ENCODE measurements at places on chromosomes 1 and 21.

DNA sequence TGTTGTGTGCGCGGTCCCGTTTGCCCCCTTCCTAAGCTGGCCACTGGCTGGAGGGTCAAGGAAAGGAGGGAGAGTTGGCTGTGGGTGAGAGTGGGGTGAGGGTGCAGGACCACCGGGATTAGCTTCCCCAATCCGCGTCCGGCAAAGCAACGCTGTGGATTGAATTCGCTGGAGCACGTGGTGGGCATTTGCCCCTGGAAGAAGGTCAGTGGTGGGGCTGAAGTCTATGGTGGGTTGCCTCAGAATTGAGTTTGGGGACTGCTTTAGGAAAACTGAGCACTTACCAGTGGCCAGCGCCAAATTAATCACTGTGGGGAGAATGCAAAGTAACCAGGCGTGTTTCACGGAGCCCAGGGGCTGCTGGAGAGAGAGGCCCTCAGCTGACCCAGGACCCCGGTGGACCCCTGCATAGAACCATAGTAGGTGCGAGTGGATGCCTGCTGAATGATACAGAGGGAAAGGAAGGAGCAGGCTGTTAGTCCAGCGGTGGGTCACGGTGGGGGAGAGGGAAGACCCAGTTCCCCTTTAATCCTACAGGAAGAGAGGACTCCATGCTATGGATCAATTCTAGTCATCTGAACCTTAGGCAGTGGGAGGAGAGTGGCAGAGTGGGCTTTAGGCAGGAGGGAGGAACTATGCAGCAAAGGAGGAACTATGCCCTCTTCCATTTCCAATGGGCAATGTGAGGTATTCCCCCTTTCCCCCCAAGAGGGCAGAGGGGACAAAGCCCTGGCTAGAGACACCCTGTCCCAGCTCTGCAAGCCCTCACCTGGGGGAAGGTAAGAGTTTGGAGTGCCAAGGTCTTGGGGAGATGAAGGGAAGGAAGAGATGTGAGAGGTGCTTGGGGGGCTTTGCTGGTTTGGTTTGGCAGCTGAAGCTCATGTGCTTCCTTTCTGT, 1.2 kb downstream of the TNFRSF8 start:
- peak; percentile 15 for DNase-seq

- DNase-seq, result no peak
These were observed 28.2 kb upstream of the PPP1R15B start for GRCh38 chr1:204439621-204440375.

- DNase-seq, result peak; percentile 32
These were observed 27.2 kb upstream of the DMRTB1 start for GRCh38 chr1:53431805-53432565.

GRCh38 chr1:78254517-78254916, 208.8 kb downstream of the GIPC2 start:
- DNase-seq, result no peak

GRCh38 chr1:98344731-98345130, 316.8 kb upstream of the SNX7 start:
- DNase-seq, result no peak

DNA sequence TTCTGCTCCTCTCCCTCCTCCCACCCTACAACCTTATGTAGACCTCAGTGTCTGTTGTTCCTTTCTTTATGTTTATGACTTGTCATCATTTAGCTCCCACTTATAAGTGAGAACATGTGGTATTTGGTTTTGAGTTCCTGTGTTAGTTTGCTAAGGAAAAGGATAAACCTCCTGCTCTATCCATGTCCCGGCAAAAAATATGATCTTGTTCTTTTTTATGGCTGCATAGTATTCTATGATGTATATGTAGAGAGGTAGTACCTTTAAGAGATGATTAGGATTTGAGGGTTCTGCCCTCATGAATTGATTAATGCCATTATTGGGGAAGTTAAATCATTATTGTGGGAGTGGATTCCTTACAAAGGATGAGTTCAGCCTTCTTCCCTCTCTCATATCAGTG, 41.8 kb downstream of the LRIF1 start:
- no peak for DNase-seq

DNA sequence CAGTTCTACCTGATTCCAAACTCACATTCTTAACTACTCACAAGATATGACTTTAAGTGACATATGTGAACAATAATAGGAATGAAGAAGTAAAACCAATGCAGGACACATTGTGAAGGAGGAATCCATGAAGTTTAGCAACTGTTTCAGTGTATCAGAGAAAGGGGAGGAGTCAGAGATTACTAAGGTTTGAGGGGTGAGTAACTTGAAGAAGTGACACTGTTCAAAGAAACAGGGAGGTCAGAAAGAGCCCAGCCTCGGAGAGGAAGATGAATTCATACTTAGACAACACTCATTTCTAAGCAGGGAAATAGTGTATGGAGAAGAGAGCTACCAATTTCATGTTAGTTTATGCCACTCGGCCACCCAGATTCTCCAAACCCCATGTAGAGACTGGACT, 28.2 kb upstream of the RPF1 start:
- peak; percentile 65 for DNase-seq

DNA sequence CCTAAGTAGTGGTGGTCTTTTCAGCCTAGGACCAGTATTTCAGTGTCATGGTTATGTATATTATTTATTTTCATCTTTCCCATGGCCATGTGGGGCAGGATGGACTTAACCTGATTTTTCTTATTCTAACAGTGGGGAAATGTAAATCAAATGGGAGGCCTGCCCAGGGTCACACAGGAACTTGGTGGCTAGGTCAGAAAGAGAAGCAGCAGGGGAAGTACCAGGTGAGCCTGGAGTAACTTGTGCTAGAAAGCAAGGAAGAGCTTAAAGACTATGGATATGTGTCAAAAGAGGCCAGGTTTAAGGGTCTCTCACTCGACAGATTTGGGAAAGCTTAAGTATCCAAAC, 936 bp downstream of the ZFP69B start:
- DNase-seq, result no peak

DNA sequence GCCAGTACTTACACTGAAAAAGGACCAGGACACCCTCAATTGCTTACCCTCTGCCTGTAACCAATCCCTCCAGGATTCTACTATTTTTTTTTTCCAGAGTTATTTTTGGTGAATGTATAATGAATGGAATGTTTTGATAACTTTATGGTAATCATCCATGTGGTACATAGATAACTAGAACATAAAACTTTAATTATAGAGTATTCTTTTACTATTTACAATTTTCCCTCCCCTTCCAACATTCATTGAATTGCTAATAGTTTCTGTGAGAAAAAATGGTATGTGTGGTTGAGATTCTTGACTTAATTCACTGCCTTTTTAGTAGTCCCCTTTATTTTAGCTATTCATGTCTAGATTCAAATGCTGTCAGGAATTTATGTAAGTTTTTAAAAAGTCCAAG, 164.6 kb downstream of the CYYR1 start:
- DNase-seq, result no peak

GRCh38 chr1:204623894-204624361, 61.6 kb downstream of the LRRN2 start:
- no peak for DNase-seq

DNA sequence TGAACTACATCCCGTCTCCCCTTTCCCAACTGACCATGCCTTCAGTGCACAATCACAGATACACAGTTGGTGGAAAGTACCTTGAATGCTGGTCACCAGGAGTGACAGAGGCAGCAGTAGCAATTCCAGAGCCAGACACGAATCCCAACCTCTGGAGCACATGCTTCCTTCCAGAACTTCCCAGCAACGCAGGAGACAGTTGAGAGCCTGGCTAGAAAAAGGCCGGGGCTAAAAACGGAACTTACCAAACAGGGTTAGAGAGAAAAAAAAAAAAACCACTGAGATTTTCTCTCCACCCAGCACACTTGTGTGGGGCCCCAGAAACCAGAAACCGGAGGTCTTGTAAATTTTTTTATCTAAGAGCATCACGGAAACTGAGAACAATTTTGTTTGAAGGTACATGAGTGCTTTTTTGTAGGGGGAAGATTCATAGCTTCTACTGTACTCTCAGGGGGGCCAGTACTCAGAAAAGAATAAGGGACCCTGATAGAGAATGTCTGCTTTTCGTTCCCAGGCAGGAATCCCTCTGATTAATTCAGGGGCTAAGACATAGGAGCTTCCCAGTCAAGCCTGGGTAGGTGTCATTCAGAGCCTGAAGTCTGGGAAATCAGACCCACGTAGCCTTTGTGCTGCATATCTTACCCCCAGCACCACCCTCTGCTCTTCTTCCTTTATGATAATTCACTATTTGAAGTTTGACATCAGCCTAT, at the start of gene CD48:
Gene CD48, minus strand, starts transcription at position 221 of the 710 bp plus-strand sequence. Its CDS starts 59 bp downstream, at position 162.
- DNase-seq, result peak; percentile 61

DNA sequence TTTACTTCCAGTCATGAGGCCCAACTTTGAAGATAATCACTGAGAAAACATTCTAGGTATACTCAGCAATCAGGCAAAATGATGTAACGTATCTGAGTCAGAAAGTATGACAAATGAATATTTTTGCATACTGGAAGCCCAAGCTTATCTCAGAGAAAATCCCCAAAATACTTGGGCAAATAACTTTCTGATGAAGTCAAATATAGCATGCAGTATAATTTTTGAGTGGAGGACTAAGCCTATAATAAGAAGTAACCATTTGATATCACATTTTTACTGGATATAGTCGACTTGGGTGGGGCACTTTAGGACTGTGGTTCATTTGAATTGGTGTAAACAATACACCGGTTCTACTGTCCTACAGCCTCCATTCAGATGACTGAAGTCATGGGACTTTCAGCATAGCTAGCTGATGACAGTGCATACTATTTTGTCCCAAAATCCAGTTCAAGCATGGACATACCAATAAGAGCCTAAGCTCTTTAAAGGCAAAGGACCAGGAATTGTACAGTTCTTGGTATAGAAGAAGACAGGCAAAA, 2.3 kb upstream of the GADD45A start:
- peak; percentile 9 for DNase-seq

DNA sequence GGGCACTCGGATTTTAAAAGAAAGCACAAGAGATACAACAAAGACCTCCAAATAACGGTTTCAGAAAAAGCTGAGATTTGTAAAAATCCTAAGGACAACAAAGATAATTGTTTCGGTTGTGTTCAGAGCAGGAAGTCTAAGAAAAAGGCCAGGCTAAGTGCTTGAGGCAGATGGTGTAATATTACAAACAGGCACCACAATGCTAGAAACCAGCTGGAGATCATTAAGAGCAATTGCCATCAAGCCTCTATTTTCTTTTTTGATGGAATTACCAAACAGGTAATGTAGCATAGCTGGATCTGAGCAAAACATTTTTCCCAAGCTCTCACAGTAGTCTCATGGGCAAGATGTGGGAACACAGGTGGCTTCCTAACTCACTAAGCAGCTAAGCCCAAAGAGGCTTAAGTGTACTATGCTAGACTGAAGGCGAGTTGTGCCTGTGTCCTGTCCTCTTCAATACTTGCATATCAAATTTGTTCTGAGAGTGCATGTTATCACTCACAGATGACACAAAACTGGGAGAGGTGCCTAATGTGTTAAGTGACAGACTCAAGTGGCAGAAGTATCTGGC, 161.6 kb downstream of the GLUL start:
- DNase-seq, result no peak

- DNase-seq, result peak; percentile 62
These were observed 14.3 kb upstream of the LSM10 start for GRCh38 chr1:36411674-36412648.

GRCh38 chr1:146036965-146037646, 15.6 kb upstream of the HJV start:
- peak; percentile 94 for DNase-seq

DNA sequence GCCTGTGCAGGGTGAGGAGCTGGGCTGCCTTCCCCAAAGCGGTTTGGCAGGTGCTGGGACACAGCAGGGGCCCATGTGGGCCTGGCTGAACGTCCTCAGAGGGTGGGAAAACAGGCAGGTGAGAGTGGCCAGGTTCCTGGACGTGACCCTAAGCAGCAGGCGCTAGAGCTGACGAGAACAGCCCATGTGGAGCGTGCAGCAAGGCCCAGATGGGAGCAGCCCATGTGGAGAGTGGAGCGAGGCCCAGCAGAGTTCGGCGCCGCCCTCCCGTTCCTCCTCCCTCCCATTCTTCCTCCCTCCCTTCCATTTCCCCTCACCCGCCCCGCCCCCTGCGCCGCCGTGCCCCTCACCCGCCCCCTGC, 314.4 kb upstream of the VAMP3 start:
- DNase-seq, result no peak

- DNase-seq, result no peak
These were observed 558 bp upstream of the PGD start for GRCh38 chr1:10398278-10398733.

DNA sequence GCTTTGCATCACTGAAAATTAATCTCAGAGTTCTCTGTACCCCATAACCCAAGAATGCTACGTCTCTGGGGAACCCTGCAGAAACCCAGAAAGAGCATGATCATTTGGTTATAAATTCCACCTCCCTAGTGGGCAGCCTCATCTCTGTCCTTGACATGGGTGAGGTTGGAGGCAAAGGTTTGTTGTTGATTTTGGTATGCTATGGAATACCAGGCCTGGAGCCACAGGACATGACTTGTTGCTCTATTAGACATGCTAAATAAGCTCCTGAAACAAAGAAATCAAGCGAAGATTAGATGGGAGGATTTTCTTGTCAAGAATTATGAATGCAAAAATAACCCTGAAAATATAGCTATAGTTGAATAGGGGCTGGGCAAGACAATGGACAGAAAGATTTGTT, 197.4 kb upstream of the CAMK1G start:
- DNase-seq, result no peak

DNA sequence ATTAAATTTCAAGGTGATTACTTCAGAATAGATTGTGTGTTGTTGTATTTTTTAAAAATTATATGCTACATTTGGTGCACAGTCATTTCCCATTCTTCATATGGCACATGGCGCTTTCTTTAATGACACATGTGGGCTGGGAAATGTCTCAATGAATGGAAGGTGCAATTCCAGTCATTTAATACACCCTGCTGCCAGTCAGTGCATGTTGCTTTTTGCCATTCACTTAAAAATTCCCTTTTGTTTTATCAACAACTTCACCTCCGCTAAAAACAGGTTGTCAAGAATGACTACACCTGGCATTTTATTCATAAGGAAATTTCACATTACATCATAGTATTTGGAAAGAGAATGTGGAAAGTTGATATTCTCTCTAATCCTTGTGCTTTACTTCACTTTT, 716.4 kb upstream of the ADAMTS5 start:
- no peak for DNase-seq

DNA sequence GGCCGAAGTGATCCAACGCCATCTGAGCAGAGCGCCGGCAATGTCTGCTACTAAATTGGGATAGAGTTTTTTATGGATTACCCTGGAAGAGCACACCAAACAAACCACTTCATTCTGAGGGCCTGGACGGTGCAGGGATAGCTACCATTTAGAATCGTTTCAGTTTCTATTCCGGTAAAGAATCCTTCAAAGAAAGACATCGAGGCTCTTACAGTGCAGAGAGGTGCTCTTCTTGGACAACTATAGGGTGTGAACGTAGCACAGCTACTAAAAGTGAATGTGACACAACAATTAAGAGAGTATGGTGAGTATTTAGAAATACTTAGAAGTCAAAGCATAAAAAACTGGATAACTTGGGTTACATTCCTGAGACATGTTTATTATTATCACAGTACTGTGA, 16.1 kb downstream of the HIVEP3 start:
- DNase-seq, result no peak

- no peak for DNase-seq
These were observed 70.4 kb downstream of the PRPF38A start for GRCh38 chr1:52474807-52475206.

GRCh38 chr21:32886339-32886738, 114.8 kb upstream of the PAXBP1 start:
- DNase-seq, result no peak

- peak; percentile 67 for DNase-seq
These were observed at the start of gene HEYL for GRCh38 chr1:39639305-39640130. Gene HEYL, minus strand, starts transcription at chr1:39639643. Its CDS starts 18 bp downstream, at chr1:39639625.

Measured in inflammatory macrophage (primary cell).